ENCODE measurements at places on chromosomes 11 and 22. TPM values are rescaled to one million over a fixed set of nuclear protein-coding genes. Genes with fewer than 3 reads are reported as not detected.

OR8B4 gene
- not detected for total RNA-seq

- DNase-seq: no peak
Measured at GRCh38 chr11:93024369-93024768, 54.9 kb downstream of the MTNR1B start.

- no peak for DNase-seq
Measured at GRCh38 chr22:20966883-20967696, at the start of gene AIFM3. TSS of gene AIFM3 (plus strand) at chr22:20967255. CDS start at chr22:20967945, 690 bp downstream.

DNA sequence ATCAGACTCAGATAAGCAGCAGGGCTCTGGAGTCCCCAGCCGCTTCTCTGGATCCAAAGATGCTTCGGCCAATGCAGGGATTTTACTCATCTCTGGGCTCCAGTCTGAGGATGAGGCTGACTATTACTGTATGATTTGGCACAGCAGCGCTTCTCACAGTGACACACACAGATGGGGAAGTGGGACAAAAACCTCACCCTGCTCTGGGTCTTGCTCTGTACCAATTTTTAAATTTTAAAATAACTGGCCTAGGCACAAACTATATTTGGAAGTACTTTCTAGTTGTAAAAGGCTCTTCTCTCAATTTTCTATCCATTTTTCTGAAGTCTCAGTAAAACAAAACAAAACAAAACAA lies 131.7 kb downstream of the VPREB1 start:
- DNase-seq: no peak

SIK2 gene
- total RNA-seq: 32.6 TPM

LMO2 gene
- total RNA-seq: 65.1 TPM

DNA sequence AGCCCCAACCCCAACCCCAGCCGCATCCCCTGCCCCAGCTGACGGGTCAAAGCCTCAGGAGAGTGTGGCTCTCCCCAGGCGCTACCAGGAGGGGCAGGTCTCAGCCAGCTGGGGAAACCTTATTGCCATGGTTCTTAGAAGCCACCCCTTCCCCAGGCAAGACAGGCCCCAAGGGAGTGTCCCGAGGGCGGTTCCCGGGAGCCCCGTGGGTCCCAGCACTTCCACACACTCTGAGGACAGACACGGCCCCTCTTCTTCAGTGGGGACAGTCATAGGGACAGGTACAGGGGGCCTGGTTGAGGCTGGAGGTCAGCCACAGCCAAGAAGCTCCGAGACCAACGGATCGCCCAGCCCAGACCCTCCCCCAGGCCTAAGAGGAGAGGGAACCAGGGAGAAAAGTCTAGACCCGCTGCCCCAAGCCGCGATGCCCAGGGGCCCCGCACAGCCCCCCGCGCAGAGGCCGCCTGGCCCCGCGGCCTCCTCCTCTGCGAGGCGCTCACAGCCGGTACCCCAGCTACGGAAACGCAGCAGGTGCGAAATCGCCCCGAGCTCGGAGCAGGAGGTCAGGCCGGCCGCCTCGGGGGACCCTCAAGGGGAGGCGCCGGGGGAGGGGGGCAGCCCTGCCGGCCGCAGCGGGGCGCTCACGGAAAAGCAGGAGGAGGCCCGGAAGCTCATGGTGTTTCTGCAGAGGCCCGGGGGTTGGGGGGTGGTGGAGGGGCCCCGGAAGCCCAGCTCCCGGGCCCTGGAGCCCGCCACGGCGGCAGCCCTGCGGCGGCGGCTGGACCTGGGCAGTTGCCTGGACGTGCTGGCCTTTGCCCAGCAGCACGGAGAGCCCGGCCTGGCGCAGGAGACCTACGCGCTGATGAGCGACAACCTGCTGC lies 2.6 kb downstream of the KLHDC7B start:
- peak; percentile 69 for DNase-seq

ARHGAP42 gene
- 19.8 TPM for total RNA-seq

GRCh38 chr11:77611921-77612320 lies 22.2 kb downstream of the AQP11 start:
- no peak for DNase-seq

DNA sequence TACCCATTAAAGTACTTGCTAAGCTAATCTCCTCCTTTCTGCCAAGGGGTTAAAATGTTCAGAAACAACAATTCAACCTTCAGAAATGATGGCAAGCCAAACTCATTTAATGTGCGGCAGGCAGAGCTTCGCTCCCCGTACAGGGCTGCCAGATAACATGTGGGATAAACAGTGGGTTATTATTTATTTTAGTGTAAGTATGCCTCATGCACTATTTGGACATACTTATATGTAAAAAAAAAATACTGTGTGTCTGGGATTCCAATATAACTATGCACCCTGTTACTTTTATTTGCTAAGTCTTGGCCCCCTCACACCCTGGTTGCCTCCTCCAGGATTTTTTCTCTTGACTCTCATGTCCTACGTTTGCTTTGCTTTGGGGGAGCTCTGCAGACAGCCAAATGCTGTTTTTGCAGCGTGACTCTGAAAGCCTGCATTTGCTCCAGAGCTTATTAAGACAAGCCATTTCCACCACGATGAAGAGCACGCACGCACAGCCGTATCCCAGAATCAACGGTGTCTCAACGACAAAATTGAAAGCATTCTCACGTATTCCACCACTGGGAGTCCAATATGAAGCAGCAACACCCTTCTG lies 86.5 kb upstream of the SHANK2 start:
- no peak for DNase-seq

Data from upper lobe of right lung (tissue), 1 donor.